ENCODE measurements at places on chromosomes 11 and 22. TPM values are rescaled to one million over a fixed set of nuclear protein-coding genes. Genes with fewer than 3 reads are reported as not detected.

Gene DDTL
- 0.80 TPM for total RNA-seq

Gene PGR
- total RNA-seq, result under 0.01 TPM

Gene TMEM179B
- 22.1 TPM for total RNA-seq

- no peaks in the 10 kb centered on the region for H3K4me1 ChIP-seq
- no peaks in the 10 kb centered on the region for H3K27me3 ChIP-seq
- no peak overlapping the region for H3K27ac ChIP-seq
- no peak overlapping the region for H3K4me3 ChIP-seq
These were observed 1205.1 kb upstream of the CNTN5 start for GRCh38 chr11:97815667-97816066.

DNA sequence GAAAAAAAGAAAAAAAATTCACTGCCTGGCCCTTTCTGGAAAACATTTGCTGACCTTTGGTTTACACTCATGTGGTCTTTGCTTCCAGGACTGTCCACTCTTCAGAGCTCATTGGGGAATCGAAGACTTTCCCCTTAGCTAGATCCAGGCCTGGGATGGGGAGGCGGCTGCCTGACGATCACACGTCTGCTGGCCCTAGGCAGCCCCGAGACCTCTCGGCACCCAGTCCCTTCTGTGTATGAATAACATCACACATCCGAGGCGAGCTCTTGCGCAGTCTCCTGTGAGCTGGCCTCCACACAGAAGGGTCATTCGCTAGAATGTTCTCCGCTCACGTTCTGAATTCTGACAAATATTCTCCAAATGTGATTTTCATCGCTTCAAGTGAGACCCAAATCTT is 25.7 kb upstream of the GAL start:
- DNase-seq, result peak; percentile 39
- no peak overlapping the region for H3K4me3 ChIP-seq
- no peak overlapping the region for H3K27ac ChIP-seq
- H3K4me1 ChIP-seq, result peaks cover 12% of the 10 kb centered on the region
- H3K36me3 ChIP-seq, result no peaks in the 10 kb centered on the region

DNA sequence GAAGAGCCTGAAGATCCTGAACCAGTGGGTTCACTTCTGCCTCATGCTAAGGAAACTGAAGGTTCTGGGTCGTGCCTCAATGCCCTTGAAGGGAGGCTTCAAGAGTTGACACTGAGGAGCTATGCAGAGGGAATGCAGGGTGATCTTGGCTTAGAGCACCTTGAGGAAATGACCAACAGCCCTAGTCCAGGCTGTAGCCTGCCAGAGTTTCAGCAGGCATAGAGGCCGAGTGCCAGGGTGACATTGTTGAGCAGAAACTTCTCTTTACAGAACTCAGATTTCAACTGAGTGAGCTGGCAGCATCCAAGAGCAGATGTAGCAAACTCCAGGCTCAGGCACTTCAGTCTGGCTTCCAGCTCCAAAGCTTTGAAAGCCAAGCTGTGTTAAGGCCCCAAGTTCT is 23.1 kb upstream of the CAPRIN1 start:
- no peaks in the 10 kb centered on the region for H3K36me3 ChIP-seq
- DNase-seq, result peak; percentile 17
